Activated CD4-positive, CD25-positive, alpha-beta regulatory T cell treated with anti-CD3 and anti-CD28 coated beads, Interleukin-2, amount 50 U/mL, for 72 hours (primary cell): ENCODE measurements at places on chromosomes 7 and 10.

- DNase-seq, result no peak
Observed at GRCh38 chr7:140153666-140154161, 23.1 kb downstream of the KDM7A start.

GRCh38 chr7:155263581-155264143 is 34.0 kb upstream of the INSIG1 start:
- DNase-seq, result no peak

- DNase-seq, result no peak
Observed at GRCh38 chr10:5698062-5698461, 13.4 kb downstream of the TASOR2 start.

- DNase-seq, result no peak
Observed at GRCh38 chr10:19500959-19501358, 315.3 kb upstream of the PLXDC2 start.

DNA sequence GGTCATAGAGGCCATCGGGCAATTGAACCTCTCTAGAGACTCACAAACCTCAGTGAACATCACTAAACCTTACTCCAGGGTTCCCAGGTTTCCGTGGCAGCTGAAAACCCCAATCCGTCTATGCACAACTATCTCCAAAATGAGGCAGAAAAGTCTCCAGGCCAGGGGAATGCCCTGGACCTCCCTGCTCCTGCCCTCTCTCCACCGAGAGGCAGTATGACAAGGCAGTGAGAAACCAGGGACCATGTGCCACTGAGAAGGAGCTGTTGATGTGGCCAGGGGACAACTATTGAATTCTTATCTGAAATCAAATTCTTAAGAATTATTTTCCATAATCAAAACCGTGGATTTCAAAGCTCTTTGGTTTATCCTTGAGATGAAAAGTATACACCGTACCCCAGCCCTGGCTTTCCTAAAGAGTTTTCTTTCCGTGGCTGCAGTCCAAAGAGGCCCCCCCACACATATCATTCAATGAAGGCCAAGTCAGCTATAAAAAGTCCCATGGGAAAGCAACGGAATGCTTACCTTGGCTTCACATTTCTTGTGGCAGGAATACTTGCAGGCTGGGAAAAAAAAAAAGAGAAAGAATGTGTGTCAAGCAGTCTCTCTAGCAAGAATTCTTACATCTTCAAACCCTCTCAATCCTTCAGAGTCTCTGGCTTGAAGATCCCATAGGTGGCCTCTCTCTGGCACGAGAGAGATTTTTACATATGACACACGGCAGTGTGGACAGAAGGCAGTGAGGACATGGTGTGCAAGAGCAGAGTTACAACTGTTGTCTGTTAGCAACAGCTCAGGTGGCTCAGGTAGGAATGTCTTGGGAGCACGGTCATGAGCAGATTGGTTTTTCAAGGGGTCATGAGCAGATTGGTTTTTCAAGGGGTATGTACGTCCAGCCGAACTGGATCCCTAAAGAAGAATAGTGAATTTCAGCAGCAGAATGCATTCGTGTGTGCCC is 75.2 kb downstream of the TNS3 start:
- no peak for DNase-seq
